Activated naive CD4-positive, alpha-beta T cell treated with anti-CD3 and anti-CD28 coated beads, Interleukin-2, amount 10 ng/mL, durations not matched to agents 7 days and 5 days (primary cell): ENCODE measurements at places on chromosomes 6 and 20.

DNA sequence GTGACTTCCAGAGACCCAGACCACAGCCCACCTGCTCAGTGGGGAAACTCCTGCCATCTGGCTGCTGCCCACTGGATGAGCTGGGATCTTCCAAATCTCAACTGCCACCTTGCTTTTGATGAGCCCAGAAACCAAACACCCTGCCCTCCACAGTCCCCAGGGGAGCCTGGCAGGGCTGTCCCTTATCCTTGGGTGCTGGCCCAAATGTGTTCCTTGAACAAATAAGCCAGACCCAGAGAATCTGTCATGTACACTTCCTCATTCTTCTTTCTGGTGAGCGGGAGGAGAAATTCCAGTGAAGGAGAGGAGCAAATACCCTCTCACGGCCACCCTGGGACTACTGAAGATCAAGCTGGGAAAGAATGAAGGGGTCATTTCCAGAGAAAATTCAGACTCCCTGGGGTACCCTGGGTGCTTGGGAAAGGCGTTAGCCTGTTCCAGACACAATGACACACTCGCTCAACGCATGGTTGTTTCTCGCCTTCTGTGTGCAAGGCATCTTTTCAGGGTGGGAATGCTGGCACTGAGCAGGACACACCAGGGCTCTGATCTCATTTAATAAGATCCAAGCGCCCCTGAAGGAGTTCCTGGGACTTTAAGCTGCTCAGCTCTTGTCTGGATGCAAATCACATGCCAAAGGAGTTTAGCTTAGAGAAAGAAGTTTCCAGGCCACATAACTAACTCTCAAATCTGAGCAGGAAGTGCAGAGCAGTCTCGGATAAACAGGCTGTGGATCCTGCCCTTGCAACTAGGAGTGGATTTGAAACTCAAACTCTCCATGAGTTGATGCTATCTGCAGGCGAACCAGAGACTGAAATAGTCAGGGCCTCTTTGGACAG lies 38.5 kb downstream of the PXDC1 start:
- no peak for DNase-seq

DNA sequence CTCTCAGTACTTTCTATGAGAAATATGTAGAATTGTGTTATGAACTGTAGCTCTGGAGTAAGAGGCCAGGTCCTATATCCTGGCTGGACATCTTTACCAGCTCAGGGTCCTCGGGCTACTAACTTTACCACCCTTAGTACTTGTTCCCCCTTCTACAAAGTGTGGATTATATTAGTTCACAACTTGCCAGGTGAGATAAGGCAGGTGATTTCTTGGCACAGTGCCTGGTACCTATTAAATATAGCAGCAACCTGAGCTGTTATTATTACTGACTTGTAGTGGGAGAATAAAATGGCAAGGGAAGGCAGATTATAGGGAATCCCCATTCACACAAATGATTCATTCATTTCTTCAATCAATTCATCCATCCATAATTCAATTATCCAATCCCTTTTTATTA lies 150.1 kb downstream of the DOK5 start:
- no peak for DNase-seq

- no peak for DNase-seq
Observed at GRCh38 chr20:4684837-4685413, 36.8 kb upstream of the PRND start.

DNA sequence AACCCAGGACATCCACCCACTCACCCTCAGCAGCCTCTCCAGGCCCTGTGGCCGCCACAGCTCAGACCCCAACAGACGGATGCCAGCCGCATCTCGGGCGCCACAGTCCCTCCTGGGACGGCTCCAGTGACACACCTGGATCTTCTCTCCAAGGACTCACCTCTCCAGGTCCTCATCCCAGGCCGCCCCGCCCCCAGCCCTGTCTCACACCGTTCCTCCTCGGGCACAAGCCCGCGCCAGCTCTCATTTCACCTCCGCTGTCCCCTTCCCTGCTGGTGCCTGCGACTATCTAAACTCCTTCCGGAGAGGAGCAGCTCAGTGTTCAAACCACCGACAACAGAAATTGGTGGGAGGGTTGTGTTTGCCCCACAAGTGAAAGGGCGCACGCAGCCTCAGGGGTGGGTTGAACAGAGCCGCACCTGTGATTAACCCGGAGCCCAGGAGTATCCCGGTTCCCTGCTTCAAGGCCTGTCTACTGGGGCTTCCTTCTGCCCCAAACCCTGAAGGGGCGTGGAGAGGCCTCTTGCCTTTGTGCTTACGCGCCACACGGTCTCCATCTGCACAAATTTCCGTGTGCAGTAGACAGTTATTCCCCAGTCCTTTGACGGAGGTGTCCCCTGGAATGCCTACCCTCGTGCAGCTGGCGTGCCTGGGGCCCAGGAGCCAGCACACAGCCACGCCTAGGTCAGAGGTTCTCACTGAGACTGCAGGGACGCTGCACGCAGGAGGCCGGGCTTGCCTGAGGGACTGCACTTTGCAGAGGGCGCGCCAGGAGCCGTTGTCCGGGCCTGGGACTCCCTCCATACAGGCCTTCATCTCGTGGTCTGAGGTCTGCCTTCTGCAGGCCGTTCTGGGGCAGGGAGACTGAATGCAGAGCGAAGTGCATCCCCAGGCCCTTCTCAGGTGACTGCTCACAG lies 232.7 kb downstream of the DLL1 start:
- DNase-seq = no peak

GRCh38 chr6:11618533-11618932 lies 81.0 kb downstream of the TMEM170B start:
- no peak for DNase-seq

- no peak for DNase-seq
Observed at GRCh38 chr20:15945289-15945688, 628.0 kb downstream of the KIF16B start.

GRCh38 chr20:35015863-35016193 lies 60.2 kb downstream of the MYH7B start:
- no peak for DNase-seq

- DNase-seq = no peak
Observed at GRCh38 chr20:38962928-38963401, 821 bp downstream of the DHX35 start.

- DNase-seq = no peak
Observed at GRCh38 chr6:68194846-68195478, 440.1 kb upstream of the ADGRB3 start.

GRCh38 chr6:138963531-138963930 lies 24.5 kb downstream of the REPS1 start:
- no peak for DNase-seq

DNA sequence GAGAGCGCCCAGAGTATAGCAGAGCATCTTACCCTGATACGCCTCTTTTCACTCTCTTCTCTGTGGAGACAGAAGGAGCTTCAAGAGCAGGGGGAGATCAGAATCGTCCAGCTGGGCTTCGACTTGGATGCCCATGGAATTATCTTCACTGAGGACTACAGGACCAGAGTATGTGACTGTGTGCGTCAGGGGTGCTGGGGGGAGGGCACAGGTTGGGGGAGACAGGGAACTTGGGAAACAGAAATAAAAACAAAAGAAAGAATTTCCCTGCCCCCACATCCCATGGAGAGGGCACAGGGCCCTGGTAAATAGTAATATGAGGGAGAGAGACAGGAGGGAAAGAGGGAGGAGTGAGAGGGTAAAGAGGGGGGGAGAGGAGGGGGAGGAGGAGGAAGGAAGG lies 3.0 kb upstream of the C4A start:
- DNase-seq = no peak

GRCh38 chr20:8504030-8504429 lies 372.0 kb downstream of the PLCB1 start:
- no peak for DNase-seq
